ENCODE measurements at places on chromosomes 16 and 17. TPM values are rescaled to one million over a fixed set of nuclear protein-coding genes. Genes with fewer than 3 reads are reported as not detected.

The PHF23 gene
- 17.9 TPM for total RNA-seq

The FKBP10 gene
- 8.4 TPM for total RNA-seq

The C16orf54 gene
- total RNA-seq: not detected

The WNT9B gene
- under 0.01 TPM for total RNA-seq

The CDH11 gene
- 149 TPM for total RNA-seq

The KCNH6 gene
- 0.25 TPM for total RNA-seq

The SLC5A2 gene
- total RNA-seq: 1.5 TPM

The GPS2 gene
- total RNA-seq: 25.3 TPM

The KRTAP4-6 gene
- total RNA-seq: not detected

The HSF4 gene
- total RNA-seq: 5.9 TPM

The SLC9A5 gene
- total RNA-seq: 1.2 TPM
